ENCODE measurements at places on chromosomes 11 and 22. TPM values are rescaled to one million over a fixed set of nuclear protein-coding genes. Genes with fewer than 3 reads are reported as not detected.

GRCh38 chr11:126930091-126930841, 70.3 kb downstream of the KIRREL3 start:
- no peak for DNase-seq

- DNase-seq = no peak
These were observed 36.4 kb downstream of the RAB30 start for GRCh38 chr11:83035070-83035854.

RAB38 gene
- polyA plus RNA-seq = 25.3 TPM

GRCh38 chr22:25749420-25750169, 7.6 kb downstream of the MYO18B start:
- DNase-seq = no peak

JRKL gene
- 25.6 TPM for polyA plus RNA-seq

TRPC6 gene
- 8.6 TPM for polyA plus RNA-seq

DNA sequence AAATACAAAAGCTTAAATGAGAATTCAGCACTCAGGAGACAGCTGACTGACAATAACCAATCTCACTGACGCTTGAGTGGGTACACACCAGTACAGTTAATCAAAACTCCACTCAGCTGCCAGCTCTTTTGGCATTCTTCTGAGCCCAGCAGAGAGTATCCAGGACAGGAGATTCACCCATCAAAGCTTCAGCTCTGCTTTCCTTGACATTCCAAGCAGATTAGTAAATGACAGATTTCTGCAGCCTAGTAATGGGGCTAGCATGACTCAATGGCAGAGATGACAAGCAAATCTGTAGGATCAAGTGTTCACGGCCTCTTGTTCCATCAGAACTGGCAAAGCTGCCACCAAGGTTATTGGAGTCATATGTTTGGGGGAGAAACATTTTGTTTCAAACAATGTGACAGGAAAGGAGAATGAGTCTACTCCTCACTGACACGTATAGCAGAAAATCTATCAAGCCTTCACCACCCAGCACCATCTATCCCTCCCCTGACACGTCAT, 420.0 kb downstream of the DYNC2H1 start:
- DNase-seq = no peak

DNA sequence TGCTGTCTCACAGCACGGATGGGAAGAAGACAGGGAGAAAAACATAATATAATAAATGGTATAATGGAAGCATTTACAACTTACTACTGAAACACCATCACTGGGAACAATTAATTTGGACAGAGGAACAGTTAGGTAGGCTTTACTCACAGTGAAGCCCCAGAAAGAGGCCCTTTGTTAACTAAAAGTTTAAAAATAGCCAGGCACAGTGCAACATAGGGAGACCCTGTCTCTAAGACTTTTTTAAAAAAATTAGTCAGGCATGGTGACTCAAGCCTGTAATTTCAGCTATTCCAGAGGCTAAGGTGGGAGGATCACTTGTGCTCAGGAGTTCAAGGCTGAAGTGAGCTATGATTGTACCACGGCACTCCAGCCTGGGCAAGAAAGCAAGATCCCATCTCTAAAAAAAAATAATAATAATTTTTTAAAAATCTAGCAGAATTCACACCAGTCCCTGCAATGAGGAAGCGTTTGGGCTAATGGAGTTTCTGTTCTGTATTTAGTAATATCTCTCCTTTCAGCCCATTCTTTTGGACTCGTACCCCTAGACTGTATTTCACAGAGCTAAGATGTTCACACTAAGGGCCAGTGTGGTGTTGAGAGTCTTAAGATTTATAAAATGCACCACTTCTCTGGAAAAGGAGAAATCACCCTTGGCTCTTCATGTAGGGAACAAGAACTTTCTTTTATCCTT, 275.5 kb downstream of the SOX6 start:
- no peak for DNase-seq

- no peak for DNase-seq
These were observed 197.3 kb upstream of the FOLH1 start for GRCh38 chr11:49405743-49406142.

DNA sequence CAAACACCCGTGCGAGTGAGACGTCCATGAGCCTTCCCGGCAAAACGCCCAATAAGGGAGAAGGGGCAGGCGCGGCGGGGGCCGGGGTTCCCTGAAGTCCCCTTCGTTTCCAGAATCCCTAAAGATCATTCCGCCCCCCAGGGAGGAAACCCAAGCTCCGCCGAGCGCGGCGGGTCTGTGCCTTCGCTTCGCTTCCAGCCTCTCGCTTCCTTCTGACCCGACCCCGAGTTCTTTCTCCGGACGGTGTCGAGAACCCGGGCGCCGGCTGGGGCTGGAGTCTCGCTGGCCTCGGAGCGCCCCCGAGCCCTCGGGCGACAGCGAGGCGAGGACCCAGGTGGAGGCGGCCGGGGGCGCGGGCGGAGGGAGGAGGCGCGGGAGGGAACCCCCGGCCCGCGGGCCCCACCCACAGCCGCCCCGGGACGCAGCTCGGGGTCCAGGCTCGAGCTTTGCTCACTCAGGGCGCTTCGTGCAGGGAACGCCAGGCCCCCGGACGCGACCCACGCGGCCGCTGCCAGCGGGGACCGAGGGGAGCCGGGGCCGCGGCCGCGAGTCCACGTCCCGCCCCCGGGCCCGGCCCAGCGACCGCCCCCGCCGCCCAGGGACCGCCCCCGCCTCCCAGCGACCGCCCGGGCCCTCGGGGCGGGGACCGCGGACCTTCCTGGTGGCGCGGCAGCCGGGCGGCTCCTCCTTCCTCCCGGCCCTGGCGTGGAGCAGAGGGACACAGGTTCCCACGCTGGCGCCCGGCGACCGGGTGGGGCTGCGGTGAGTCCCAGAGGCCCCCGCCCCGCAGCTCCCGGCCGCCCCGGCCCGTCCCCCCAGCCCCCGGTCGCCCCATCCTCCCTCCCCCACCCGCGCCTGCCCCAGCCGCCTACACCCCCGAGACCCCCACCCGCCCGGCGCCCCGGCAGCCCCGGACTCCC, at the start of gene PGGHG:
Gene PGGHG (plus strand): TSS at position 649 of the 920 bp plus-strand sequence. CDS start 691 bp downstream, outside the sequence.
- DNase-seq = no peak

MUC6 gene
- 7.6 TPM for polyA plus RNA-seq

DNA sequence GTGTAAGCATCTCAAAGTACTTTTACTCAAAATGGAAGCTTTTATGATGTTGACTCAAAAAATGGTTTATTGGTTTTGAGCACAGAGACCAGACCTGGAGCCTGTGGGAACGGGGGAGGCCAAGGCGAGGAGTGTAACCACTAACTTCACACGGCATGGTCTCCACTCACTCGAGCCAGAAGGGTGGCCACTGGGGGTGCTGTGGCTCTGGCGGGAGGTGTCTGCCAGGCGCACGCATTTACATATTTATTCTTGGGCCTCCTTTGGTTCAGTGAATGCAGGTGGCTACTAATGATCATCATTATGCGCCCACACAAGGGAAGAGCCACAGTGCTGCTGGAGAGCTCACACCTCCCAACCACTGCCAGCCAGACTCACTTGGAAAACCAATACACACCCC, 64.6 kb downstream of the FLRT1 start:
- no peak for DNase-seq

GRCh38 chr11:32613500-32614151, 30.0 kb downstream of the EIF3M start:
- no peak for DNase-seq

C22orf31 gene
- polyA plus RNA-seq = 1.3 TPM

KCNJ1 gene
- polyA plus RNA-seq = 127 TPM

CFAP300 gene
- polyA plus RNA-seq = 5.9 TPM

DNA sequence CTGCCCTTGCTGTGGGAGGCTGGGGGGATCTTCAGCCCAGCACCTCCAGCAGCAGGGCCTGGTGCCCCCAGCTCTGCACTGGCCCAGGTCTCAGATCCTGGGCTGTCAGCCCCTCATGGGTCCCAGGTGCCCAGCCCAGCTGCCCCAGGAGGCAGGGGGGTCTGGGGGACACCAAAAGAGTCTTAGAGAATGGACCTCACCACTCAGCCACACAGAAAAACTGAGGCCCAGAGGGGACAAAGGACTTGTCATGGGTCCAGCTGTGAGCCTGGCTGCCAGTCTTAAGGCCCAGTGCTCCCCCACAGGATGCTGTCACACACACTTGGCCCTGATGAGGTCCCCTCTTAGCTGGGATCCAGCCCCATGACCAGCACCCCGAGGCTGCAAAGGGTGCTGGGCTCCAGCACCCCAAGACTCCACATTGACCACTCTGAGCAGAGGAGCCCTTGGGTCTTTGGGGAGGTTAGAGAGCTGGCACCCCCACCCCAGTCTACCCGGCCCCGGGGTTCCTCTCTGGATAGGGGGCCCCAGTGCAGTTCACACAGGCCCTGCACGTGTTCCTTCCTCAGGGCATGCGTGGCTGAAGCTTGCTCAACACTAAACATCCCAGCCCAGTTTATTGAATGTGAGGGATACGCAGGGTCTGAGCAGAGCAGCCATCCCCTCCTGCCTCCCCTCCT, 54.4 kb downstream of the IGLL5 start:
- DNase-seq = no peak

ME3 gene
- 36.4 TPM for polyA plus RNA-seq

BCO2 gene
- 9.3 TPM for polyA plus RNA-seq

DNA sequence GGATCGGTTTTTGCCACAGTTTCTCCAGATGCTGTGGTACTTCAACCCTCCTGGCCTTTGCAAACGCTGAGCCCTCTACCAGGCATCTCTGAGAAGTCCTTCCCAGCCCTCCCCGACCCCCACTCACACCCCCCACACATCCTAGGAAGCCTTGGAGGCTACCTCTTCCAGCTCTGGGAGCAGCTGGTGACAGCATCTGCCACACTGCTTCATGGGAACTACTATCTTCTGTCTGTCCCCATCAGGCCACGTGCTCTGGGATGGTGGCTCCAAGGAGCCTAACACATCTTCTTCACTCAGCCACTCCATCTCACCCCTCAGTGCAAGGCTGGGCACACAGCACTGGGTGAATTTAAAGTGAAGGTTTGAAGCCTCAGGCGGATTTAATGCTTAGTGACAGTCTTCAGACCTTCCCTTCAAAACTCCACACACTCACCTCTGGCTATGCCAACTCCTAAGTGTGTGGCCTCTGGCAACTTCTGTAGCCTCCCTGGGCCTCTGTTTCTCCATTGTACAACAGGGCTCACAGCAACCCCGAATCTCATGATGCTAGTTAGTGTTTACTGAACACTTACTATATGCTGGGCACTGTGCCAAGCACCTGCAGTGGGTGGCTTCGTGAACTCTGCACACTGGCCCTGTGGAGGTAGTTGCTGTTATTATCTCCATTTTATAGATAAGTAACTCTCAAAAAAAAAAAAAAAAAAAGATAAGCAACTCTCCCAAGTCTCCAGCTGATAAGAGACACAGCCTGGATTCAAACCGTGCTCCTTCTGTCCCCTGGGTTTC, 7.3 kb upstream of the TP53I11 start:
- no peak for DNase-seq

OR9Q2 gene
- polyA plus RNA-seq = not detected

MDK gene
- polyA plus RNA-seq = 1,120 TPM

EIF3M gene
- 743 TPM for polyA plus RNA-seq

GRCh38 chr11:78420796-78421209, 3.2 kb upstream of the GAB2 start:
- DNase-seq = peak; percentile 40

DENND6B gene
- 10.1 TPM for polyA plus RNA-seq

DNA sequence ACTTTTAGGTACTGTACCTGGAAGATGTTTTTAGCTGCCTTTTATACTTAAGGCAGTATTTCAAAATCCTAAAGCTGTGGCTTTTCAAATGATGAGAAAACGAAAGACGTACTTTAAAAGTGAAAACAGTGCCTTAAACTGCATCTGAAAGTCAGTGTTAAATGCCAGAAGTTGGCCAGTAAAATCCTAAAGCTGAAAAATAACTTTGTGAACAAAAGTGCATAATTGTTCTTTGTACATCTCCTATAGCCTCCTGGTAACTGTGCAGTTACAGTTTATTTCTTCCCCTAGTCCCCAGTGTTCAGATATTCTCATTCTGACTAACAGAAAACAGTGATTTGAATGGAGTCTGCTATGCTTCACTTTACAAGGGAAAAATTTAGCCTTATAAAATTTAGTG, 6.8 kb downstream of the EED start:
- no peak for DNase-seq

DNA sequence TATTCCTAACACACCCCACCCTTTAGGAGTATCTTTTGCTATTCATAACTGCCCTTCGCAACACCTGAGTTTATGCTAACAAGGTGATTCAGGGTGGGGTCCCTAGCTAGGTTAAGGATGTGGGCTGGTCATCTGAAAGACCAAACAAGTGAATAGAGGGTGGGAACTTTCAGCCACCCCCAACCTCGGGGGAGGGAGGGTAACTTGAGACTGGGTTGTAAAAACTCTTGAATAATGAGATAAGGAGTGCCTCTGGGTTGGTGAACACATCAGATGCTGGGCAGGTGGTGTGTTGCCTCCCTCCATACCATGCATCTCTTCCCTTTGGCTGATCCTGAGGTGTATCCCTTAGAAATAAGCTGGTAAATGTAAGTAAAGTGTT, 111.5 kb downstream of the SWAP70 start:
- no peak for DNase-seq

LRRC56 gene
- 4.9 TPM for polyA plus RNA-seq

RBM14 gene
- polyA plus RNA-seq = 98.0 TPM

MOV10L1 gene
- polyA plus RNA-seq = 1.0 TPM

GRIA4 gene
- 0.68 TPM for polyA plus RNA-seq

CARD16 gene
- 3.4 TPM for polyA plus RNA-seq

DNA sequence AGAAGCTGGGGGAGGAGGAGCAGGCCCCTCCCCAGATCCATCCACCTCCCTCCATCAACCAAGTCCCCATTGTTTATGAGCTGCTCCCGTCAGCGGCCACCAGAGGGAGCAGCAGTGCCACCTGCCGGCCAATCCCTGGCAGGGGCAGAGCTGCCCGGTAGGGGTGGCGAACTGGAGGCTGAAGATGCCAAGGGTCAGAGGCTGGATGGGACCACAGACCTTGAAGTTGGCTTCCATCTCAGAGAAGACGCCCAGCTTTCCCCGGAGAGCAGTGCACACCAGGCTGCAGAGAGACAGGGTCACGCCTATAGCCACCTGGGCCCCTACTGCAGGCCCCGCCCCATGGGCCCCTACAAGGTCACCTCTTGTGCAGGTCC, 3.6 kb downstream of the FIBP start:
- DNase-seq = no peak

MYO7A gene
- 4.6 TPM for polyA plus RNA-seq

GRCh38 chr11:21567645-21568290, 625.1 kb upstream of the ANO5 start:
- no peak for DNase-seq

DNA sequence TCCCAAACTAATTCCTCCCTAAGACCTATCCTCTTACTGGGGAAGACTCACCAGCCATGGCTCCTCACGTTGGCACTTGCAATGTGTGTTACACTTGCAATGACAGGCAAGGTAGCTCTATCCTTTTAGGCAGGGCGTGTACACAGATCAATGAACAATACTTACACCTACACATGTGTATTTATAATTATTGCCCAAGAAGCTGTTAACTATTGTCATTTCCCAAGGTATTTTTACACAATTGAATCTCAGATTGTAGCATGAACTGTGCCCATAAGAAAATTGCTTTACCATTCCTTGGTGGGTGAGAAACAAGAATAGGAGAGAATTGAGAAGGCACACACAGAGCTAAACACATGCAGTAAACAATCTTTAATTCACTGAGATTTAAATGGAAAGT, at the start of gene CARD18:
Gene CARD18 (minus strand): TSS at position 101 of the 400 bp plus-strand sequence. CDS start 43 bp downstream, at position 58.
- no peak for DNase-seq

Data from left renal cortex interstitium (tissue), 4 donors.